ENCODE measurements at places on chromosomes 3 and 15.

- no peak for DNase-seq
These were observed 13.0 kb upstream of the SLC28A1 start for GRCh38 chr15:84871428-84871985.

GRCh38 chr15:34472947-34473346 is 35.3 kb upstream of the GOLGA8A start:
- DNase-seq: no peak

GRCh38 chr3:177981576-177981975 is 554.7 kb upstream of the KCNMB2 start:
- DNase-seq: no peak

DNA sequence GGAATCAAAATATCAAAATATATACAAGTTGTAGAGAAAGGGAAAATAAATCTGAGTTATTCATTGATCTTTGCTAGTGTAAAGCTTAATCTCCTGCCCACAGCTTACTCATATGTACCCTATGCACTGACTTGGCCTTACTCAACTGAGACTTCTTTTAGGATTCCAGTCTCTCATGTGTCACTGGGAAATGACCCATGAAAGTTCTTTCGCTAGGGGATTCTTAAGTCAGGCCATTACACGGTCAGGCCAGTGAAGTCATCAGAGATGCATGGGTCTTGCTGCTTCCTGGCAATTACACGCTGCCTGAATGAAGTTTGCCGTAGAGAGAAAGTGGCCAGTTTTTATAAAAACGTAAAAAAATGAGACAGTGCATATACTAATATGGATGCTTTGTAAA is 20.7 kb upstream of the LPP start:
- no peak for DNase-seq

GRCh38 chr3:19891740-19892139 is 42.3 kb downstream of the EFHB start:
- no peak for DNase-seq

All from midbrain (tissue), 1 donor.